ENCODE measurements at places on chromosomes 1 and 21.

DNA sequence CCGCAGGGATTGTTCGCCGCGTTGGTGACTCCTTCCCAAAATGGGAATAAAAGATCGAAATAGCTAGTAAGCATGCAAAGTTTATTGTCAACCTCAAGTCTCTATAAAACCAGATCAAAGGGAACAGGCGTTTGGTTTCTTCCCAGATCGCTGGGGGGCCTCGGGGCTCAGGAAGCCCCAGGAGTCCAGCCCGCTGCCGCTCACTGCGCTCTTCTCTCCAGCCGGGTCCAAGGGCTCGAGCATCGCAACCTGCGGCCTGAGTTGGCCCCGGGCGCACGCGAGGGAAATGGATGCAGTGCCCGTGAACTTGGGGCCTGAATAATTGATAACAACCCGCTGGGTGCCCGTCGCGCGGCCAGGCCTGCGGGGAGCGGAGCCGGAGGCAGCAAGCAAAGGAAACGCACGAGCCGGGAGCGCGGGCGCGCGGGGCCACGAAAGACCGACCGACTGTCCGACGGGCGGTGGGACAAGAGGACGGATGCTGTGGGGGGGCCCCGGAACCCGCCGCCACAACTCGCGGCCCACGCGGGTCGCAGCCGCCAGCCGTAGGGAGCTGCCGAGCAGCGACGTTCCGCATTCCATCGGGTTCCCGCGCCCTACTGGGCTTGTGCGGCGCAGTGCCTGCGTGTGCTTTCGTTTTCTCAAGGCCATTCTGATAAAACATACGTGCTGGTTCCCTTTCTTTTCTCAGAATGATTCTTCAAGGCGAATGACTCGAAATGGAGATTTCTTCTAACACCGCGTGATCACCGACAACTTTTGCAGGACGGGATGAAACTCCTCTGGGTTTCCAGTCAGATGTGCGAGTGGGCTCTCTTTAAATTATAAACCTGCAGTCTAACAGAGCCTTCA, 14.0 kb upstream of the ALX3 start:
- DNase-seq, result peak; percentile 49

DNA sequence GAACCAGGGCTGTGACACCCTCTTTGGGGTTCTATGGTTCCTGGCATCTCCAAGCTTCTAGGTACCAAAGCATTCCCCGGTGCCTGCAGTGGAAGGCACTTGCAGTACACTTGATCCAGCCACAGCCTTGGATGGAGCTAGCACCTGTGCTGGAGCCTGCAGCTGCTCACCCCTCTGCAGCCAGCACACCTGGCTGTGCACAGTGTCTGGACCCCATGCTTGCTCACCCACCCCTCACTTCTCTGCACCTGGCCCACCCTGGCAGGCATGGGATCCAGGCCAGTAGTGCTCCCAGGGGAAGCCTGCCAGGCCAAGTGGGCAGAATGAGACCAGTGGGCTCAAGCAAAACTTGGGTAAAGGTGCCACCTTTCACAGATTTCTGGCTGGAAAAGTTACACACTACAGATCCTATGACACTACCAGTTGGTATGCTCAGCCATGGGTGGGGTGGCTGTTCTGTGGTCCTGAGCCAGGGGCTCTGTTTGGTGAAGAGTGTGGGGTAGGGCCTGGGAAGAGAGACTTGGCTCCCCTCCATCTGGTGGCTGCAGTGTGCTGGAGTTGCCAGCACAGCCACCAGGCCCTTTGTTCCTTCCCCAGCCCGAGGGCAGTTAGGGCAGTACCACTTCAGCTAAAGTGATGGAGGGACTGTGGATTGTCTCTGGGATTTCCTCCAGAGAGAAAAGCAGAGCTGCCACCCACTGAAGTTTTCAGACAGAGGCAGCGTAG, 157.8 kb upstream of the LRRC7 start:
- no peak for DNase-seq

- no peak for DNase-seq
Observed at GRCh38 chr1:180779584-180779983, 133.1 kb upstream of the KIAA1614 start.

DNA sequence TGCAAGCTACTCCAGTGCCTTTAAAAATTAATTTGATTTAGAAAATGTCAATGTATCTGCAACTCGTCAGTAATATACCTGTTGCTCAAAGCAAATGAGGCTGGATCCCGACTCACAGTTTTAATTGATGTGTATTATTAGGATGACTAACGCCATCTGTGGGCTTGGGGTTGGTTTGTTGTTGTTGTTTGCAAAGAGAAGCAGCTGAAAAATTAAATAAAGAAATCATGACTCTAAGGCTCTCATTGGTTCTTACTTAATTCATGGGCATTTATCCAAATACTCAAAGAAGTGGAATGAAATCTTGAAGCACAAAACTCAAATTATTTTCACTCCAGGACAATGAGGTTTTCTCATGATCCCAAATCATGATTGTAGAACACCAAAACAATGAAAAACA, 46.4 kb downstream of the SEC16B start:
- DNase-seq, result no peak

DNA sequence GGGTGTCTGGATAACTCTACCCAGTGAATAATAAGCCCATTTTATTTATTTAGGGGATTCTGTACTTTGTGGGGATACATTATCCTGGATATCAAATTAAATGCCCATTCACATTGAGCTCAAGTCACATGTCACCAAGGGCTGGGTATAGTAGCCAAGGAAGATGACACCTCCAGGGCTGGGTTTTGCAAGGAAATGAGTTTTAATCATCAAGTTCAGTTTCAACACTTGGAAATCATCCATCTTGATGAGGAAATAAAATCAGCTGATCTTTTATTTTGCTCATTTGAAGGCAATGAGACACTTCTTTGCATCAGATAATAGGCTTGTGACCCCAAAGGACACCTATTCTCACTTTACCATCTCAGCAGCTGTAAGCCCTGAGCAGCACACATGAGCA, 80.0 kb upstream of the TNR start:
- no peak for DNase-seq

GRCh38 chr1:204925701-204926100, 55.0 kb downstream of the NFASC start:
- DNase-seq, result no peak
